Breast epithelium (tissue), 4 donors: ENCODE measurements at places on chromosomes 7 and 10.

- DNase-seq: no peak
Observed at GRCh38 chr7:73682745-73683055, 553 bp downstream of the DNAJC30 start.

DNA sequence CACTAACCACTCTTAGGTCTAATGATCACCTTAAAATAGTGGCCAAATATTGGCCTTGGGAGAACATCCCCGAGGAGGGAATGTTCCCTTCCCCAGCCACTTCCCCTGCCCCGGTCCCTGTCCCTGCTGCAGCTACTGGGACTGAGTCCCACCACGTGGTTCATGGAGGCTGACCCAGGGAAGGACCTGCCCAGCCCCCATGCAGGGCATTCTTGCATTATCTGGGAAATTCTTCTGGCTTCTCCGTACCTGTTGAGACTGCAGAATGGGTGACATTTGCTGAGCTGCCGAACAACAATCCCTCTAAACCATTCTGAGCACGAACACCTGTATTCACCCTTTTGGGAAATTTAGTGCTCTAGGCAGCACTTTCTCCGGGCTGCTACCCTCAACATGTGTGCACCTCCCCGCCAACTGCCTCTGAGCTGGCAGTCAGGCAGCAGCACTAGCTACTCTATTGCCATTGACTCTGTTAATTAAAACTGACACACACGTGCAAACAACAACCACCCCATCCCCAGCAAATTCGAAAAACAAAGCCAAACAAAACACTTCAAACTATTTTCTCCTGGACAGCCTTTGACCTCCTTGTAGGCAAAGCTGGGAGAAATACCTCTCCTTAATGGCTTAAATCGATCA is 567.4 kb upstream of the MKI67 start:
- DNase-seq: no peak

DNA sequence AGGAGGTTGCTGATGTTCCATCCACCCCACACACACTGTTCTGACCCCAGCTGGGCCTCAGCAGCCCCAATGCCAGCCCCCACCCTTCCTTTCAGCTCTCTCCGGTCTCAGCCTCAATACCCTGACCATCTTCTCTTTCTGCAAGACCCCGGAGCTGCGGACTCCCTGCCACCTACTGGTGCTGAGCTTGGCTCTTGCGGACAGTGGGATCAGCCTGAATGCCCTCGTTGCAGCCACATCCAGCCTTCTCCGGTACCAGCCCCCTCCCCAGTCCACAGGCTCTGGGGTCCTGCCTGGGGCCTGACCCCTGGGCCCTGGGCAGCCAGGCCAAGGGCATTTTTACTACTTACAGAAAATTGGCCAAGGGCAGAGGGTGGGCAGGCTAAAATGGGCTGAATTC is 2.6 kb downstream of the RGR start:
- DNase-seq: no peak

DNA sequence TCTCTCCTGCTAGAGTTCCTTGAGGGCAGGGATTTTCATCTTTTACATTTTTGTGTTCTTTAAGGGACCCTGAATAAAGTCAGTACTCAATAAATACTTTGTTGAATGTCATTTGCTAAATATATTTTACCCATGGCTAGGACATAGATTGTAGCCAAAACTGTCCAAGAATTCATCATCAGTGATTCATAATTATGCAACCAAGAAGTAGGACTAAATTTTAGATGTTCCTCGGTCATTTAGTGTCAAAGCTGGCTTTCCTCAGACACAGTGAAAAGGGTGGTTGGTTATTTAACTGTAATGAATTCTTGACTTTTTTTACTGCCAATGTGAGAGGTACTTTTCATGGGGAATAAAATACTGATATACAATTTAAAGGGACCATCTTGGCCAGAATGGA is 3.3 kb downstream of the NUDT13 start:
- DNase-seq: no peak
